Stimulated activated CD4-positive, alpha-beta T cell treated with anti-CD3 and anti-CD28 coated beads, Interleukin-15, amount 100 ng/mL, for 1 hour (primary cell): ENCODE measurements at places on chromosomes 6 and 20.

- no peak for DNase-seq
These were observed 120.7 kb upstream of the CLDN20 start for GRCh38 chr6:155143029-155143577.

DNA sequence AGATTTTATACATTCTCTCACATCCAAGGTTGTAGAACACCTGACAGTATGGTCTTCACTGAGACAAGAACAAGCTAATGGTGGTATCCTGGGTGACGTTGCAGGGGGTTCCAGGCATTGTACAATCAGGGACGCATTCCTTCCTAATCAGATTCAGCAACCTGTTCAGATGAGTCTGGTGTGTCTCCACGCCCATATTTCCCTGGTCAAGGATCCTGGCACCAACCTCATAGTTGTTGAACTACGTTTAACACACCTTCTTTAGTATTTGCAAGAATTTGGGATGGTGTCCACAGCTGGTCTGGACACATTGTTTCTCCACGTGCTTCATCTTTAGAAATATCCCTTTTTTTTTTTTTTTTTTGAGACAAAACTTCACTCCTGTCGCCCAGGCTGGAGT, 161.0 kb upstream of the CDYL start:
- no peak for DNase-seq

GRCh38 chr6:157047951-157048350, 270.8 kb downstream of the ARID1B start:
- no peak for DNase-seq

GRCh38 chr6:135972150-135972549, 120.6 kb downstream of the PDE7B start:
- DNase-seq: no peak

DNA sequence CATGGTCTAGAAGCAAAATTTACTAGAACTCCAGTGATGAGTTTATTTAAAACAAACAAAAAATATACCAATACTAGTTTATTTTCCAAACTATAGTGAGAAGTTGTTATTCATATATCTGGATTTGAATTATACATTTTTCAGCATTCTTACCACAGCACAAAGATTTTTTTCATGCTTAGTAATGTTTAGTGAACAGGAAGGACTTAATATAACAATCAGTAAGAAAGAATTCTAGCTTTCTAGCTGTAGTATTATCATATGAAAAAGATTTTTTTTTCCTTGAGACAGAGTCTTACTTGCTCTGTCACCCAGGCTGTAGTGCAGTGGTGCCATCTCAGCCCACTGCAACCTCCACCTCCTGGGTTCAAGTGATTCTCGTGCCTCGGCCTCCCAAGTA, 13.8 kb downstream of the MARCKS start:
- no peak for DNase-seq
